ENCODE measurements at places on chromosomes 7 and 10. TPM values are rescaled to one million over a fixed set of nuclear protein-coding genes. Genes with fewer than 3 reads are reported as not detected.

RGR gene
- total RNA-seq: not detected

DNA sequence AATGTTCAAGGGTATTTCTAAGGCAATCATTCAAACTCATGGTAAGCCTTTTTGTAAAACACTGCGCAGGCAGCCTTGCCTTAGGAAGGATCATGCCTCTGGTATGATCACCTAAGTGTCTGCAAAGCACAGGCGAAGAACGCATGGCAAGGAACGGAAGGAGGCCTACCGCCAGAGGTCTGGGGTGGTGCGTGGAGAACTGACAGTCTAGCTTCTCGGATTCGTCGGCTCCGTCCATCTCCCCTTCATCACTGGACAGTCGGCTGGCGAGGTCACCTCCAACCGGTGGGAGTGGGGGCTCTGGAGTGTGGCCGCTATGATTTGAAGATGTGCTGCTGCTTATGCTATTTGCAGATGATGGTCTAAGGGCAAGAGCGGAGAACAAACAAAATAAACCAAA, 42.6 kb upstream of the EFCAB10 start:
- DNase-seq: no peak

DNA sequence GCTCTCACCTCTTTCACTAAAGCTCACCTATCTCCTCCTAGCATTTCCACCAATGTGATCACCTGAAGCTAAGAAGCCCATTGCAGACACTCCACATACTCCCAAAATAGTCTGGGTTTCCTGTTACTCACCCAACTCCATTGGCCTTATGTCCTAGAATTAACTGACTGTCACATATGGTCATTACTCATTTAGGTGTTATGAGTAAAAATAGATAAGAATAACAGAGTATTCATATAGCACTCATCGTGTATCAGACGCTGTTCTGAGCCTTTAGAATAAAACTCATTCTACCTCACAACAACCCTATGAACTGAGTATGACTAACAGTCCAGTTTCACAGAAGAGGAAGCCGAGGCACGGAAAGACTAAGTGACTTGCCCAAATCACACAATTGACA, 174.2 kb upstream of the NPVF start:
- no peak for DNase-seq

C10orf105 gene
- 0.32 TPM for total RNA-seq

DNA sequence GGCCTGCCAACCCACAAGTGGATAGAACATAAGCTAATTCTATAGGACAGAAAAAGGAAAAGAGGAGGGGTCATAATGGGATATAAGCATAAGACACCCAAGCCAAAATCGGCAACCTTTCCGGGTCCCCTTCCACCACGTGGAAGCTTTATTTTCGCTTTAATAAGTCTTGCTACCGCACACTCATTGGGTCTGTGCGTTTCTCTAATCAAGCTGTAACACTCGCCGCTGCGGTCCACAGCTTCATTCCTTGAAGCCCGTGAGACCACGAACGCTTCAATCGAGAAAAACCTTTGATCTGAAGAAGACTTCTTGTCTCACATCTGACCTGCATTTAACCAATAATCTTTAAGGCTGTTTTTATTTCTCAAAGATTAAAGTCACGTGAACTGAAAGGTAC, 35.8 kb upstream of the HECW1 start:
- no peak for DNase-seq

DNA sequence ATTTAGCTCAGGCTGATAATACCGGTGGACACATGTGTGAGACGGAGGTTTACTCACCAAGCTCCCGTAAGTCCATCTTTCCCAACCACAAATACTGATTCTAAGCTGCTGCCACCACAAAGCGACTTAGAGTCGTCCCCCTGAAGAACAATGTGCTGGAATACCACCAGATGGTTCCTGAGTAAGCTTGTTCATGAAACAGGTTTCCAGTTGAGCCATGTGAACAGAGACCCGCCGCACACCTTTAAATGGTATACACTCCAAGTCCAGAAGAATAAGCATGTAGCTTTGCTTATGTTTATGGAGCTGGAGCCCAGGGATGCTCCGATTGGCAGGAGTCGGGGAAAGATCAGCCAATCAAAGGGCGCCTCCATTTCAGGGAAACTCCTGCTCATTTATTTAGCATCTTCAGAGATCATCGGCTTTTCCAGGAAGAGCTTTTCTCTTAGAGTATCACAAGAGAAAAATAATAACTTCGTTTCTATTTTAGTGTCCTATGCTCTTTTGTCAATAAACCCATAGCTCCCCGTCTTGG, 261.6 kb upstream of the AOAH start:
- no peak for DNase-seq

GRCh38 chr7:132825222-132825621, 249.0 kb upstream of the PLXNA4 start:
- DNase-seq: no peak

- DNase-seq: no peak
These were observed 10.4 kb downstream of the HTR7 start for GRCh38 chr10:90847436-90847835.

DNA sequence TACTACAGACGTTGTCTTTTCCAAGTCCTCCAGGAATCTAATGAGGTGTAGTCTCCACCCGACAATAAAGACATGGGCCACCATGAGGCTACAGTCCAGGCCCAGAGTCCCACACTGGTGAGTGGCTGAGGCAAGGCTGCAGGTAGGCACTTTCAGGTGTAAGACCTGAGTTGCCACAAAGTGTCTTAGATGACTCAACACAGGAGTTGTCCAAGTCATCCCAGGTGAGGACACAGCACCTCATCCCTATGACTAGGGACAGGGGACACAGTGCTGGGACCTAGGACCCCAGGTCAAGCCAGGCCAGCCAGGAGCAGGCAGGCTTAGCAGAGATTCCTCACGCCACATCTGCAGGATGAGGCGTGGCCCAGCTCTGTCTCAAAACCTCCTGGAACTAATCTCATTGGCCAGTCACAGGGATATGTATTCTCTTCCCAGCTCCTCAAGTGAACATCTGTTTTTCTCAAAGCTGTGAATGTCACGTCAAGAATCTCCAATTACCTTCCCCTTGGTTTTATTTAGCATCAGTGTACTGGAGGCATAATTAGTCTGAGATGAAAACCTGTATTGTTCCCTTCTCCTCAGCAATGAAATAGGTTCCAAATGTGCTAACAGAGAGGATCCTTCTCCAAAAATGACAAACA, 254.6 kb downstream of the GRID1 start:
- no peak for DNase-seq

DNA sequence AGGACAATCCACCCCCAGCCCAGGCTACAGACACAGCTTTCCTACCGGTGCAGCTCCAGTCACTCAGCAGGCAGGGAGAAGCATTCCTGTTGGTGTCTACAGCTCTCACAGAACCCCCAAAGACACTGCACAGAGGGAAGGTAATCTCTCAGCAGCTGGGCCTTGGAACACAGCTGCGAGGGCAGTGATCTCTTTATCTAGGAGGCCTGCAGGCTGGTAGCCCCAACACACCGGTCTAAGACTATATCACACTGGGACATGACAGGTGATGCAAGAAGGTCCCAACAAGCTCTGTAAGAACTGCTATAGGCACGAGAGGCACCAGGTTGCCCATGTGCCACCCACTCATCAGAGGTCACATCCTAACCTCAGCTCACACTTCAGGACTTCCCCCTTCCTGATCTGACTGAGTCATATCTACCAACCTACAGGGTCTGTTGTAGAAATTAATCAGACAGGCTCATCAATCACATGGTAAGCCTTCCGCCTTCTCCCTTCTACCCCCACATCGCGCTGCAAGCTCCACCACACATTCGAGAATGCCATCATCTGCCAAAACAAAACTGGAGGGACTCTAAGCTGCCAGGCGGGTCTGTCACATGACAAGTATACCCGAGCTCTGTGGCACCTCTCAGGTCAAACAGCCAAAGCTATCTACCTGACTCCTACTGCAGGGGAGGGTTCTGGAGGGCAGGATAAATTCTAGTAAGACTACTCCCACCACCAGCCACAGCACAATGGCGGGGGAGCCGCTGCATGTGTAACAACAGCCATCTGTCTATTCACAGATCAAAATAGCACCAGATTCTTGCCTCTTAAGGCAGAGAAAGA, 26.1 kb downstream of the FAM53B start:
- no peak for DNase-seq

CYP2C18 gene
- total RNA-seq: 0.65 TPM

NEUROG3 gene
- not detected for total RNA-seq

GRCh38 chr7:150363872-150364271, 4.8 kb upstream of the REPIN1 start:
- no peak for DNase-seq

ICA1 gene
- total RNA-seq: 19.5 TPM

OPN1SW gene
- total RNA-seq: not detected

DNA sequence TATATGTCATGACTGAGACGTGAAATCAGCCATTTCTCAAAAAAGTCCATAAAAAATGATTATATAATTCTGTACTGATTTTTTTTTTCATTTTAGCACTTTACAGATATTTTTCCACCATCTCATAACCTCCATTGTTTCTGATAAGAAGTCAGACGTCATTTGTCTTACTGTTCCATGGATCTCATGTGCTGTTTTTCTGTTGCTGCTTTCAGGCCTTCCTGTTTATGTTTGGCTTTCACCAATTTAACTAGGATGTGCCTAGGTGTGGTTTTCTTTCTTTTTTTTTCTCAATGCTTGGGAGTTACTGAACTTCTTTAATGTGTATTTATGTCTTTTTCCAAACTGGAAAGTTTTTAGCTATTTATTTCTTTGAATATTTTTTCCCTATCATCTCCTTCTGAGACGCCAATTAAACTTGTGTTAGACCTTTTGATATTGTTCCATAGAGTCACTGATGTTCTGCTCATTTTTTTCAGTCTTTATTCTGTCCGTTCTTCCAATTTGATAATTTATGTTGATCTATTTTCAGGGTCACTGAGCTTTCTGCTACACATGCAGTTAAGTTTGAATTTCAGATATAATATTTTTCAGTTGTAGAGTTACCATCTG, 43.3 kb downstream of the TAF3 start:
- DNase-seq: no peak

DNA sequence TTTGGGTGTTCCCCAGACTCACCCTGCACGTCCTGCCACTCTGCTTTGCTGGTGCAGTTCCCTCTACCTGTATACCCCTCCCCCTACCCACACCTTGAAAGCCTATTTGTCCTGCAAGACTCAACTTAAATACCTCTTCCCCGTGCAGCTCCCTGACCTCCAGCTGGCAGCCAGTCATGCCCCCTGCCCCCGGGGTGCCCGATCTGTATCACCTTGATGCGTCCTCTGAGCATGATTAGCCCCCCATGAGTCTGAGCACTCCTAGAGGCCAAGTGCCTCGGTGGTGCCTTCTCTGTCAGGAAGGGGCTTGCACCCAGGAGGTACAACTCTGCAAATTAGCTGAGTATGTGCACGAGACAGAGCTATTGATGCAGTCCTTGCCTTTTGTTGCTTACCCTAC, 95.1 kb downstream of the RGS10 start:
- no peak for DNase-seq

WNT16 gene
- not detected for total RNA-seq

GRCh38 chr7:149495785-149496641, 1.6 kb downstream of the ZNF746 start:
- DNase-seq: peak; percentile 71

CPN1 gene
- not detected for total RNA-seq

DNA sequence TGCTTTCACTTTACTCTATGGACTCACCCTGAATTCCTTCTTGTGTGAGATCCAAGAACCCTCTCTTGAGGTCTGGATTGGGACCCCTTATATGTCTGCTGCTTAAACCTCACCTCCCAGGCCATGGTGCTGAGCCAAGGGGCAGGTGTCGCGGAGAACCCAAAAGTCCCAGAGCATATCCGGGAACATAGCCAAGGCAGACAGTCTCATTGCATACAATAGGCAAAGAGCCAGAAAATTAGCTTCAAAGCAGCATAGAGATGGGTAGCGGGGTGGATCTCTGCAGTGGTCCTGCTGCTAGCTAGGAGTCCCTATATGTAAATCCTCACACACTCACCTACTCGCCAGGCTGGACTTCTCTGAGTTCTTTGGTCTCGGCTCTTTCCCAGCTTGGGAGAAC, 5.5 kb downstream of the CCL24 start:
- no peak for DNase-seq

CYP3A4 gene
- not detected for total RNA-seq

TLX1 gene
- not detected for total RNA-seq

- DNase-seq: no peak
These were observed 84.8 kb upstream of the LRRC18 start for GRCh38 chr10:49024484-49024883.

- no peak for DNase-seq
These were observed 106.7 kb upstream of the LAMB4 start for GRCh38 chr7:108236681-108237415.

GRCh38 chr7:39186131-39186530, 208.4 kb downstream of the POU6F2 start:
- no peak for DNase-seq

DNA sequence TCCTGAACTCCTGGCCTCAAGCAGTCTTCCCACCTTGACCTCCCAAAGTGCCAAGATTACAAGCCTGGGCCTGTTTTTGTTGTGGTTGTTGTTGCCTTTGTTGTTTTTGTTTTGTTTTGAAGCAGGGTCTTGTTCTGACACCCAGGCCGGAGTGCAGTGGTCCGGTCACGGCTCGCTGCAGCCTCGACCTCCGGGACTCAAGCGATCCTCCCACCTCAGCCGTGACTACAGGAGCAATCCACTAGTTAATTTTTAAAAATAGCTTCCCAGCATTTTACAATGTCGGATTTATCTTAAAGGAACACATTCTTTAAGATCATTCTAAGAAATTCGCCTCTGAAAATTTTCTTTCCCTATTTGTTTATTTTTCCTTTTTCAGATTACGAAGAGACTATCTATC, 27.7 kb upstream of the AP5Z1 start:
- no peak for DNase-seq

DNA sequence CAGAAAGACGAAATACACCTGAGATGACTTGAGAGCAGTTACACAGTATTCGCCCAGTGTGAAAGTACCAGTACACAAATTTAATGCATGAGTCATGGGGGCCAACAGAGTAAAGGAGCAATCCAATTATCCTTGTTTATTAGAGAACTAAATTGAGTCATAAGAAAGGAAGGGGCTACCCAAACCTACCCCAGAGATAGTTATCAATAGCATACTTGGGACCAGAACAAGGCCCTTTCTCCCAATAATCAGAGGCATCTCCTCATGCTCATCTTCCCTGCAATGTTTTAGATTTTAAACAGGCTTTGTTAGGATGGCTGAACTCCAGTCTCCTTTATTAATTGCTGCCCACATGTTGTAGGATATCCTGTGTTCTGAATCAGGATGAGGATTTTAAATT, 239.7 kb upstream of the LRGUK start:
- DNase-seq: no peak

CPA4 gene
- total RNA-seq: not detected

- no peak for DNase-seq
These were observed 140.4 kb upstream of the BMPER start for GRCh38 chr7:33764752-33765451.

- no peak for DNase-seq
These were observed 34.5 kb downstream of the FAM25A start for GRCh38 chr10:87054373-87055295.

GPRIN2 gene
- total RNA-seq: 42.1 TPM

DNA sequence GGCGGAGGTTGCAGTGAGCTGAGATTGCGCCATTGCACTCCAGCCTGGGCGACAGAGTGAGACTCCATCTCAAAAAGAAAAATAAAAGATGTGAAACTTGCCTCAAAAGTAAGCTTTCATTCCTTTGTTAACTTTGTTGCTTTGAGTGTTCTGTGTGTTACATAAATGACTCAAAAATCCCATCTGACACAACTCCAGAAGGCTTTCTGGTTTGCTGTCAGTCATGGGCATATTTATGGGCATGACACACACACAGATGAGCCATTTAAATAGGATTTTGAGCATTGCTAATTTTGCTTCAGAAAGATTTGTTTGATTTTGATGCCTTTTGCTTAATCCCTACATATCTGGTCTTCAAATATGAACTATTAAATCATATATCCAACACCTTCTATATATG, 82.6 kb downstream of the CACNB2 start:
- DNase-seq: no peak
